ENCODE measurements at places on chromosomes 4 and X. TPM values are rescaled to one million over a fixed set of nuclear protein-coding genes. Genes with fewer than 3 reads are reported as not detected.

- no peak for DNase-seq
- no peak overlapping the region for H3K4me3 ChIP-seq
- no peaks in the 10 kb centered on the region for H3K27me3 ChIP-seq
- no peak overlapping the region for H3K27ac ChIP-seq
- H3K4me1 ChIP-seq: no peaks in the 10 kb centered on the region
Observed at GRCh38 chr4:74095482-74095881, 3.5 kb downstream of the CXCL2 start.

DNA sequence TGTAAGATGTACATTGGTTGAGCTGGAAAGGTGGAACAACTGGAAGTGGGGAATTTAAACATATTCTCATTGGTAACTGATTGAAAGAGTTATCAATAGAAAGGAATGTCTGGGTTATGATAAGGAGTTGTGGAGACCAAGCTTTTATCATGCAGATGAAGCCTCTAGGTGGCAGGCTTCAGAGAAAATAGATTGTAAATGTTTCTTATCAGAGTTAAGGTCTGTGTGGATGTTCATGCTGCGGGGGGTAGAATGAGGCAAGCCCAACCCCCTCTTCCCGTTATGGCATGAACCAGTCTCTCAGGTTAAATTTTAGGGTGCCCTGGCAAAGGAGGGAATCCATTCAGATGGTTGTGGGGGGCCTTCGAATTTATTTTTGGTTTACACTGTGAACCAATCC is 16.0 kb downstream of the ARSD start:
- H3K27me3 ChIP-seq: no peaks in the 10 kb centered on the region
- H3K27ac ChIP-seq: no peak overlapping the region
- no peaks in the 10 kb centered on the region for H3K4me1 ChIP-seq
- DNase-seq: no peak
- H3K36me3 ChIP-seq: no peaks in the 10 kb centered on the region

Gene STK32B
- not detected for total RNA-seq

DNA sequence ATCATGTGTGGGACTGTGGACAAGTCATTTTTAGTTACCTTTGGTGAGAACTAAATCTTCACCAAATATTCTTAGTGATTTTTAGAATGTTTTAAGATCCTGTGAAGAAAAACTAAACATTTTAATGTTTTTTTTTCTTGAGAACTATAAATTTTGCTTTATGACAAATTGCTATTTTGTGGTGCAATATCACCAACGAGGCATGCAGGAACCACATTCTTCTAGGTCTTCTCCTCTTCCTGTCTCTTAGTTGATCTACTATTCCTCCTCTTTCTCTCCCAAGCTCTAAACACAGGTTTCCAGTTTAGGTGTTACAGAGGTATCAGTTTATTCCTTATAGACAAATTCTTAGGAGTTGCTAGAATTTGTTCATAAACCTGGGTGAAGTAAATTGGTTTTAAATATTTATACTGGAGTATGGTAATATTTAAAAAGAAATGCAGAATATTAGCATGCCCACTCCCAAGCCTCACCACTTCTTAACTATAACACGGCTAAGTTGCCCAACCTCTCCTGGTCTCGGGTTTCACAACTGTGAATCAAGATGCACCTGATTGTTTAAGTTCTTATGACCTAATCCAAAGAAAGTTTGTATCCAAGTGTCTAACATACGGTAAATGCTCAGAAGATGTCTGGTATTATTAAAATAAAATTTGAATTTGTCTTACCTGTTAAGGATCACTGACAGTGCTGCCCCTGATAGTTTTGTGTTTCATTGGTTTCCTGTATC is 56.5 kb upstream of the CLNK start:
- no peaks in the 10 kb centered on the region for H3K4me1 ChIP-seq
- H3K36me3 ChIP-seq: no peaks in the 10 kb centered on the region
- H3K4me3 ChIP-seq: no peak overlapping the region
- no peak overlapping the region for H3K27ac ChIP-seq
- no peaks in the 10 kb centered on the region for H3K27me3 ChIP-seq

DNA sequence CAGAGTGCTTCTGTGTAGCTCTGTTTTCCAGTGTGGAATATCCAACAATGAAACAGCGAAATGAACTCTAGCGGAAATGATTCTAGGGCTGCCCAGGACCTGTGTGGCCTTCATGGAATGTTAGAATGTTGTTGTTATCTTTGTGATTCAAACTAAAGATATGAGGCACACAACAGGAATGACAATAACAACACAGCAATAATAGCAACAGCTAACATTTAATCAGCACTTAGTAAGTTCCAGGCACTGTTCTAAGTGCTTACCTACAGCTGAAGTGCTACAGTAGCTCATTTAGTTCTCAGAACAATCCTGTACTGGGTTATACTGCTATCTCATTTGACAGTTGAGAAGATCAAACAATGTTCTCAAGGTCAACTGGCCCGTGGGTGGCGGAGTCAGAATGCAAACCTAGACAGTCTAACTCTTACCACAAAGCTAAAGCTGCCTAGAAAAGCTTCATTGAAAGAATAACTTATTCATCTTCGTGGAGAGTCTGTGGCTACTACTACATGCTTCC is 63.7 kb downstream of the MAML3 start:
- no peaks in the 10 kb centered on the region for H3K4me1 ChIP-seq
- no peak overlapping the region for H3K27ac ChIP-seq
- DNase-seq: no peak
- H3K36me3 ChIP-seq: no peaks in the 10 kb centered on the region
- no peaks in the 10 kb centered on the region for H3K27me3 ChIP-seq

Gene IBSP
- total RNA-seq: not detected

DNA sequence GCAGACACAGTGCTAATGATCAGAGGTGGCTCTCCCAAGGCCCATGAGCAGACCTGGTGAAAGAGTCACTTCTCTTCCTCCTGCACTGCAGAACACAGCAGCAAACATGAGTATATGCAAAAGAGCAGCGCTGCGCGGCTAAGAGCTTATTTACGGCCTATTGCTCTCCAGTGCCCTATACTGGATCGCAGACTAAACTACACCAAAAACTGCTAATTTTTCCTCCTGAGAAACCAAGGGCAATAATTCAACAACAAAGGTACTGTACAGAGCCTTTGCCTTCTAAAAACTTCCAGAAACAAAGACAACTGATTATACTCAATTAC is 702.5 kb downstream of the ARAP2 start:
- no peak for DNase-seq
- no peaks in the 10 kb centered on the region for H3K4me1 ChIP-seq
- H3K4me3 ChIP-seq: no peak overlapping the region
